ENCODE measurements at places on chromosomes 5 and 9.

DNA sequence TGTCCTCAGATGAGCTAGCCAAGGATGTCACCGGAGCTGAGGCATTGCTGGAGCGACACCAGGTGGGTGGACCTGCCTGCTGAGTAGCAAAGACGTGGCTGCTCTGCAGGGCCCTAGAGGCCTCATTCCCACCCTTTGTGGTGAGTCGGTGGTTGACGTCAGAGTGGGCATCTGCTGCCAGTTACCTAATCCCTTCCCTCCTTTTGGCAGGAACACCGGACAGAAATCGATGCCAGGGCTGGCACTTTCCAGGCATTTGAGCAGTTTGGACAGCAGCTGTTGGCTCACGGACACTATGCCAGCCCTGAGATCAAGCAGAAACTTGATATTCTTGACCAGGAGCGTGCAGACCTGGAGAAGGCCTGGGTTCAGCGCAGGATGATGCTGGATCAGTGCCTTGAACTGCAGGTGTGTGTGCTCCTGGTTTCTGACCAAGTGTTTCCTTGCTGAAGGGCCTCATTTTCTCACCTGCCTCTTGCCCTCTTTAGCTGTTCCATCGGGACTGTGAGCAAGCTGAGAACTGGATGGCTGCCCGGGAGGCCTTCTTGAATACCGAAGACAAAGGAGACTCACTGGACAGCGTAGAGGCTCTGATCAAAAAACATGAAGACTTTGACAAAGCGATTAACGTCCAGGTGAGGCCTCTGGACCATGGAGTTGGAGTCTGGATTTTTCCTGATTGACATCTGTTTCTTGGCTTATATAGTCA is 48.9 kb downstream of the DYNC2I2 start:
- DNase-seq, result no peak

DNA sequence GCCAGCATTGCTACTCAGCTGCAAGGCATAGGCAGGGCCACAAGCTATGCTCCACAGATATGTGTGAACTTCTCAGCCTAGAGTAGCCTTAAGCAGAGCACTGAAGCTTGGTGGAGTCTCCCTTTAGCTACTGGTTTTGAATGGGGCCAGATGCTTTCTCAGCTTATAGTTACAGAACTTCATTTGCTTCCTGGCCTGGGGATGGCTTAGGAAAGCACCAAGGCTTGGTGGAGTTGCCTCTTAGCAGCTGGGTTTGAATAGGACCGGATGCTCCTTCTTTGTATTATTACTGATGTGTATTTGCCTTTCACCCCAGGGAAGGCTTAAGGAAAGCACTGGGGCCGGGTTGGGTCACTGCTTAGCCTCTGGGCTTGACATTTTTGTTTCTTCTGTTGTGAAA is 497.8 kb upstream of the SEMA6A start:
- no peak for DNase-seq

- DNase-seq, result no peak
Measured at GRCh38 chr5:90528601-90529193, 687 bp downstream of the LYSMD3 start.

GRCh38 chr9:133153227-133154096 is 10.3 kb downstream of the GBGT1 start:
- no peak for DNase-seq

GRCh38 chr5:80191991-80192398 is 63.9 kb downstream of the SERINC5 start:
- DNase-seq, result no peak

DNA sequence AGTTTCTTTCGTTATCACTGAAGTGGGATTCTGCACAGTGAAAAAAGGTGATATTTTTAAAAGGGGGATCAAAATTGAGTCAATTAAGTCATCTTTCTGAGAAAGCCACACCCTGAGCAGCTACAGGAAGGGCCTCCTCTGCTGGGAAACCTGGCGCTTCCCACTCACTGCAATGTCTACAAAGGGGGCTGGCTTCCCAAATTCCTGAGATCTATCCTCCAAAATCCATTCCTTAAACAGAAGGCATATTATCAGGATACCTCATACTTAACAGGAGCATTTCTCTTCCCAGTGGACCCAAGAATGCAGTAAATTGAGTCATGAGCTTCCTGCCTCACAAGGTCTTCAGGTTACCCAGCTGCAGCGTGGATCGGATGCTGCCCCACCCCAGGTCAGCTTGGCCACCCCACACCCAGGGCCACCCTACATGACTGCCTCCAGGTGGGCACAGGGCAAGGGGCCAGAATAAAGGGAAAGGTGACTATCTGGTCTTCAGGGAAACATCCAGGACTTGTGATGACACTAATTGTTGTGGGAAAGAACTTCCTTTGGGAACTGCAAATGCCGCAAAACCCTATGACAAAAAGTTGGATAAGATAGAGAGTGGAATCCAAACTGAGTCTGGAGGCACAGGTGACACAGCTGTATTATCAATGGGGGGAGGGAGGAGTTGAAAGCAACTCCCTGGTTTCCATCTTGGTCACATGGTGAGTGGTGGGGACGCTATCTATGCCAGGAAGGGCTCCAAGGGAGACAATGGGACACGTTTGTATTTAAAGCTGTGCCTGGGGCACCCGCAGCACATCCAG is 42.3 kb downstream of the ROR2 start:
- no peak for DNase-seq

DNA sequence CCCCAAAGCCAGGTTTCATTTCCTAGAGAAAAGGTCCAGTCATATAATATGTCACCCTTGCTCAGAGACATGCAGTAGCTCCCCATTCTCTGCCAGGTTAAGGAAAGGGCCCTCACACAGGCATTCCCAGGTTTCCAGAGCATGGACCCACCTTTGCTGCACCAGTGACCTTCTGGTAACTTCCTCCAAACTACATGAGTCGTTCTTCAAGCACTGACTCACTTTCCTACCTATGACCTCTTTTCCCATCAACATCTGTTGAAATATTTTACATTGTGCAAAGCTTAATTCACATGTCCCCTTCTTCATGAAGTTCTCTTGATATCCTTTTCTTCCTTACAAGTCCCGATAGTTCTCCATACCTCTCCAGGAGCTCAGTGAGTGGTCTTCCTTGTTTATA is 25.9 kb downstream of the SH3TC2 start:
- DNase-seq, result no peak

GRCh38 chr9:132943651-132944293 is 644 bp downstream of the TSC1 start:
- no peak for DNase-seq

DNA sequence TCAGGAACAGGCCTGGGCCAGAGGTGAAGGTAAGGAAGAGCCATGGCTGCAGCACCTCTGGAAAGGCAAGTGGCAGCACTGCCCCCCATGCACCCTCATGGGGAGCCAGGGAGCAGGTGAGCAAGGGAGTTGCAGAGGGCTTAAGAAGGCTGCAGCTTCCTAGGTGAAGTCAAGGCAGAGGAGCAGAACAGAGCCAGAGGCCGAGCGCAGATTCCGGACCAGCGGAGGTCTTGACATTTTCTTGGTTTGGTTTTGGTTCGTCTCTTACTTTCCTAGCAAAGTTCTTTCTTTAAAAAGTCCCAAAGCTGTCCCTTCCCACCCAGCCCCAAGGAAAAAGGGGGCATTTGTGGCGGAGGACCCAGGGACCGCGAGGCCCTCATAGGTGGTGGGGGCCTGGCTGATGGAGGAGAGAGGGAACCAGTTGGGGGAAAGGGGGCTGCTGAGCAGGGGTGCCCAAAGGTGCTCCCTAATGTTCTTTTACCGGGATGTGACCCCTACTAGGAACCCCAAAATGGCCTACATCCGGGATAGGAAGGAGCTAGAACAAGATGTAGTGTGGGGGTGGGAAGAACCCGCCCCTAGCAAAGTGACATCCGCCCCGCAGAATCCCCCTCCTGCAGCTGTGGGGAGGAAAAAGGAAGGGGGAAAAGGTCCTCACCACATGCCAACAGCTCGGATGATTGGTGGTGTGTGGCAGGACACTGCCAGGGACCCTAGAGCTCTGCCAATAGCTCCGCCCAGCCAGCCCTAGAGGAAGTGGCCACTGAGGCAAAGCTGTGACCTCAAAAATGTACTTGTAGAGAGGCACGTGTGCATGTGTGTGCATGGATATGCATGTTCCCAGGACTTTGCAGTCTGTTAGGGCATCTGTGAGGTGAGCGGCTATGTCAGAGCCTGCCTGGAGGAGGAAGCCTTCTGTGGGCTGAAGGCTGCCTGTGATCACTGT is 914 bp upstream of the CD72 start:
- peak; percentile 87 for DNase-seq

DNA sequence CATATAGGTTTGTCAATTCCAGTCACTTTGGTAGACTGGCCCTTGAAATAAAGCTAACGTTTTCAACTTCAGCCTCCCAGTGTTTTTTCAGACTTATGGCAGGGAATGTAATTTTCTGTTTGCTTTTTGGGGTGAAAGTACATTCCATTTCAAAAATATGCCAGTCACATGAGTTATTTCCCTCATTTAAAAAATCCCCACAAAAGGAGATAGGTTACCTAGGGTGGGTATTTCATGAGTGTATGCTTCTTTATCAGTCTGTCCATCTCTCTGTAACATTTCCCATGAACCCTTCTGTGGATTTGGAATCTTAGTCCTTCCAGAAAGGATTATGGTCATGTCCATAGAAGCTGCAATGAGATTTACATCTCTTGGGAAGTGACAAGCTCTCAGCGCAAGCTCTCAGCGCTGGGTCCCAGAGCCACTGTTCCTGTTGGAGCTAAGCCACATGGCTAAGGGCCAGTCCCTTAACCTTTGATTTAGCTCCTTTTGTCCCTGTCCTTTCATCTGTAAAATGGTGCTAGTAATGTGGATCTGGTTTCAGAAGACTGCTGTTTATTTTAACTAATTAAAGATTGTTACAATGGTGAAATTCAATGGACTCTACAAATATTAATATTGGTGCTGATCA is 294.9 kb downstream of the NR3C1 start:
- DNase-seq, result no peak

- peak; percentile 29 for DNase-seq
Measured at GRCh38 chr9:97405551-97405950, 6.3 kb upstream of the TDRD7 start.

- no peak for DNase-seq
Measured at GRCh38 chr5:113263545-113263944, 171.2 kb downstream of the TSSK1B start.

- no peak for DNase-seq
Measured at GRCh38 chr5:57779383-57780223, 297.0 kb upstream of the ACTBL2 start.

DNA sequence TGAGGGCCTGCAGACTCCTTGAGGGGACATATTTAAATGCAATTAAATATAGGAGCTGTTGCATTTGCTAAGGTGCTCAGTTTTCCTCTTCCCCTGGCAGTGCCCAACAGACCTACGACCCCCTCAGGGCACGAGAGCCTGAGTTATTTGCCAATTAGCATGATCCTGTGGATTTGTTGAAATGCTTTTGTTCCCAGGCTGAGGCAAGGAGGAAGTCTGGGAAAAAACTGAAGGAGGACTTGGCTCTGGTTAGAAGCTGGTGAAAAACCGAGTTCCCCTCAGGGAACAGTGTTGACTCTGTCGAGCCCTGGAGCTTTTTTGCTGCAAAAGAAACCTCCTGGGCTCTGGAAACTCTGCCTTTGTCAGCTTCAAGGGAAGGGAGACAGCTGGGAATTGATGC is 103.6 kb upstream of the SHB start:
- DNase-seq, result no peak

GRCh38 chr5:126963822-126964375 is 66.5 kb downstream of the MARCHF3 start:
- no peak for DNase-seq

DNA sequence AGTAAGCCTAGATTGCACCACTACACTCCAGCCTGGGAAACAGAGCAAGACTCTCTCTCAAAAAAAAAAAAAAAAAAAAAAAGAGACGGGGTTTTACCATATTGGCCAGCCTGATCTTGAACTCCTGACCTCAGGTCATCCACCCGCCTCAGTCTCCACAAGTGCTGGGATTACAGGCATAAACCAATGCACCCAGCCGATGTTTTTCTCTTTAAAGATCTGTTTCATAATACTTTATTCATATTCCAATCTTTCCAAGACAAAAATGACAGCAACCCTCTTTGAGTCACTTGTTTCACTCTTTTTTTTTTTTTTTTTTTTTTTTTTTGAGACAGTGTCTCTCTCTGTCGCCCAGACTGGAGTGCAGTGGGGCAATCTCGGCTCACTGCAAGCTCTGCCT is 13.6 kb upstream of the LMNB1 start:
- no peak for DNase-seq

DNA sequence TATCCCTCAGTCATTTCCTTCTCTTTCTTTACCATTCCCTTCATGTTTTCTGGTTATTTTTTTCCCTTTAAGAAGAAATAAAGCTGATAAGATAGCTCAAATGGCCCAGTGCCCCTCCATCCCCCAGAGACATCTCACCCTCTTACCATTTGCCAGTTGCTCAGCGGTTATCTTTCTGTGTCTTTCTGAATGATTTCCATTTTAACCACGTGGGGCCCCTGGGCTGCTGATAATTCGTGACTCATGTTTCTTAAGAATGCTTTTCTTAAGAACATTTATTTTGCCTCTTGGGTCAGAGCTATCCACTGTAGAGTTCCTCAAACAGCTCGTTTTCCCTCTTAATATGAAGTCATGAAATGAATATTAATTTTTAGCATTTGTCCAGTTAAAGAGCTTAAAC is 147.8 kb downstream of the MAST4 start:
- no peak for DNase-seq
